ENCODE measurements at places on chromosomes 11 and 22.

- DNase-seq = no peak
Observed at GRCh38 chr11:112470355-112470754, 209.7 kb upstream of the PLET1 start.

- DNase-seq = no peak
Observed at GRCh38 chr11:77249427-77249826, 52.1 kb downstream of the GDPD4 start.

GRCh38 chr22:19387038-19387437, 44.5 kb downstream of the HIRA start:
- no peak for DNase-seq

DNA sequence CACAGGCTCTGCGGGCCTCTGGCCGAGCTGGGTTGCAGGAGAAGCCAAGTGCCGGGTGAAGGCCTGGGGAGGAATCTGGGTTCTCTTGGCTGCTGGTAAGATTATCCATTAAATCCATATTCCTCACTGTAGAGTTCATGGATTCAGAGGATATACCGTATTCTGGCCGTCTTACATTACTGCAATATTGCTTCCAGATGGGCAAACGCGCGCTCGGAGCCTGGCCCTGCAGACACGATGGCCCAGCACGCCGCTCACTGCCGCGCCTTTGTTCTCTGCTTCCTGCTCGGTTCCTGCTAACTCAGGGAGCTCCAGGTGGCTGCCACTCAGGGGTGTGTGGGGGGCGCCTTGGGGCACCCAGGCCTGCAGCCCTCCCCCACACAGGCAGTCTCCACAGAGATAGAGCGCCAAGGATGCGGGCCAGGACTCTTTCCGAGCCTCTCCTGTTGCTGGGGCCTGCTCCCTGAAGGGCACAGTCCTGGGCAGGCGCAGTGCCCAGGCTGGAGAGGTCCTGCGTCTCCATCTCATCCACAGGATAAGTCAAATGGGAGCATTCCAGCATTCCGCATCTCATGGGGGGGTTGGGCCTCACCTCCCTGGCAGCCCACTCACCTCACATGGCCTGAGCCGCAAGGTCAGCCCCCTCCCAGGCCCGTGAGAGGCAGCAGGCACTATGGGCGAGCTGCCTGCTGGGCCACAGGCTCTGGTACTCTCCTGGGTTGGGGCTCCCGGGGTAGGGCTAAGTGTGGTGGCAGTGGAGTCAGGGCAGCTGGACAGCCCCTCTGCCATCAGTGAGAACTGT, 14.1 kb upstream of the KCNQ1OT1 start:
- DNase-seq = no peak

DNA sequence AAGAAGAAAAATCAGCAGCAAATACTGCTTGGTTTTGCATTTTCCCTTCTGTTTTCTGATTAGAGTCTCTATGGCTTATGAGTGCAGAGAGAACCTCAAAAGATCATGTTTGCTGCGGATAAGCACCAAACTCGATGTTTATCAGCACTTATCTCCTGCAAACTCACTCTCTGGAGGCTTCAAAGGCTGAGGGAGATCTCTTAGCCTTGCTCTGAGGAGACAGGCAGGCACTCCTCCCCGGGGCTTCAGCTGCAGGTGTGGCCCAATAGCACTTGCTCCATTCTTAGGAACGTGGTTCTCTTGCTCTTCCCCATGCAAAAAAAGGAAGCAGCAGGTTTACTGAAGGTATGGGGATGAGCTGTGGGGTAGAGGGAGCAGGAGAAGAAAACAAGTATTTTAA, 45.1 kb downstream of the FLI1 start:
- no peak for DNase-seq

DNA sequence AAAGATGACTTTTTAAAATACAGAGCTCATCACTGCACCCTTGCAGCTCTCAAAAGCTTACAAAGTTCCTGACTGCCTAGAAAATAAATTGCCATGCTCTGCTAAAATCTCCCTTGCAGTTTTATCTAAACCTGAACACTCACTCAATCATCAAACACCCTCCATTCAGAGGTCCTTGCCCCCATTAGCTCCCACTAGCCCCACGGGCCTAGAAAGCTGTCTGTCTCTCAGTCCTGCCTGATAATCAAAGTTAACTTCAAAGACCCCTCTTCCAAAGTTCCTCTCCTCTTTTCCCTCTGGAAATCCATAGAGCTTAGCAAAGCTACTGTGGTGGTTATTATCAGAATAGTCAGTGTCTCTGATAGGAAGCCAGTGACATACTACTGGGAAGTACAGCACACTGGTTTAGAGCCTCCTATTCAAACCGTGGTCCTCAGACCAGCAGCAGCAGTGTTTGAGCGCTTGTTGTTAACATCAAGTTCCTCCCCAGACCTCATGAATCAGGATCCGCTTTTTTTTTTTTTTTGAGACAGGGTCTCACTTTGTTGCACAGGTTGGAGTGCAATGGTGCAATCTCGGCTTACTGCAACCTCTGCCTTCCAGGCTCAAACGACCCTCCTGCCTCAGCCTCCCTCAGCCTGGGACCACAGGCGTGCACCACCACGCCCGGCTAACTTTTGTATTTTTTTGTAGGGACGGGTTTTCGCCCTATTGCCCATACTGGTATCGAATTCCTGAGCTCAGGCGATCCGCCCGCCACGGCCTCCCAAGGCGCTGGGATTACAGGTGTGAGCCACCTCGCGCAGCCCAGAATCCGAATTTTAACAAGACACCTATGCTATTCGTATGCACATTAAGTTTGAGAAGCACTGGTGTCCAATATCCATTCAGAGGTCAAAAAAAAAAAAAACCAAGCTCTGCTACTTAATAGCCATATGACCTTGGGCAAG, 1.2 kb downstream of the NDUFC2 start:
- no peak for DNase-seq

GRCh38 chr11:30230714-30231113, at the start of gene FSHB:
Gene FSHB, plus strand, starts transcription at chr11:30231014. Its CDS starts 889 bp downstream, at chr11:30231903.
- no peak for DNase-seq

DNA sequence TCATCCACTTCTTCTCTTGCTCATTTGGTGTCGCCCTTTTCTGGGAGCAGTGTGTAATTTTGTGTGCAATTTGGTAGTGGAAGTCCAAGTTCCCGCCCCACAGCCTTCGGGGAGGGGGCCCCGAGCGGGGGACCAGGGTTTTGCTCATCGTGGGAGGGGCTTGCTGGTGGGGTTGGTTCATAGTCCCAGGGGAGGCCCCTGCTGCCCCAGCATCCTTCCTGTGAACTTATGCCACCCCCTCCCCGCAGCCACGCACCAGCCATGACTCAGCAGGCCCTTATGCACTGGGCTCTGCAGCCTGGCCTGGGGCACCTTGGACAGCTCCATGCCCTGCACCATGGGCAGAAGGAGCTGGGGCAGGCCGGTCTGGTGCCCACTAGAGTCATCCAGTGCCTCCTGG, 1183.6 kb downstream of the BRD1 start:
- DNase-seq = no peak

- peak; percentile 51 for DNase-seq
Observed at GRCh38 chr11:84430661-84431060, 1144.5 kb upstream of the CCDC90B start.

DNA sequence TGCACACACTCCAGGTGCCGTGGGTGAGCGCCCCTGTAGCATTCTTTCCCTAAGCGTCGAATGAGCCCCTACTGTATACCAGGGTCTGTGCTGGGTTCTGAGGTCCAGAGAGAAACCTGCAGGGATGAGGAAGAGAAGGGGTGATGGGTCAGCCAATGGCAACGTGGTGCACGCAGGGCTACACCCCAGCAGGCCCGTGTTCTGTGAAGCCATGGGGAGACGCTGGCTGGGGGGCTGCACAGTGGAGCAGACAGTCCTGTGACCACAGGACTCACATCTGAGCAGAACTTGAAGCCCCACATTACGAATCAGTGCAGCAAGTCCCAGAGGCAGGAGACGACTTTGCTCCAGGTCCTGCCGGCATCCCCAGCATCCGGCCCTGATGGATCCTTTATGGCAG, 1481.4 kb downstream of the BRD1 start:
- DNase-seq = no peak

- DNase-seq = no peak
Observed at GRCh38 chr22:23762842-23763578, at the start of gene C22orf15. Gene C22orf15, plus strand, starts transcription at chr22:23762990. Its CDS starts 317 bp downstream, at chr22:23763307.

GRCh38 chr11:17413414-17414316, 25.2 kb upstream of the KCNJ11 start:
- DNase-seq = peak; percentile 65

GRCh38 chr11:46603704-46604308, 10.0 kb upstream of the AMBRA1 start:
- DNase-seq = no peak

DNA sequence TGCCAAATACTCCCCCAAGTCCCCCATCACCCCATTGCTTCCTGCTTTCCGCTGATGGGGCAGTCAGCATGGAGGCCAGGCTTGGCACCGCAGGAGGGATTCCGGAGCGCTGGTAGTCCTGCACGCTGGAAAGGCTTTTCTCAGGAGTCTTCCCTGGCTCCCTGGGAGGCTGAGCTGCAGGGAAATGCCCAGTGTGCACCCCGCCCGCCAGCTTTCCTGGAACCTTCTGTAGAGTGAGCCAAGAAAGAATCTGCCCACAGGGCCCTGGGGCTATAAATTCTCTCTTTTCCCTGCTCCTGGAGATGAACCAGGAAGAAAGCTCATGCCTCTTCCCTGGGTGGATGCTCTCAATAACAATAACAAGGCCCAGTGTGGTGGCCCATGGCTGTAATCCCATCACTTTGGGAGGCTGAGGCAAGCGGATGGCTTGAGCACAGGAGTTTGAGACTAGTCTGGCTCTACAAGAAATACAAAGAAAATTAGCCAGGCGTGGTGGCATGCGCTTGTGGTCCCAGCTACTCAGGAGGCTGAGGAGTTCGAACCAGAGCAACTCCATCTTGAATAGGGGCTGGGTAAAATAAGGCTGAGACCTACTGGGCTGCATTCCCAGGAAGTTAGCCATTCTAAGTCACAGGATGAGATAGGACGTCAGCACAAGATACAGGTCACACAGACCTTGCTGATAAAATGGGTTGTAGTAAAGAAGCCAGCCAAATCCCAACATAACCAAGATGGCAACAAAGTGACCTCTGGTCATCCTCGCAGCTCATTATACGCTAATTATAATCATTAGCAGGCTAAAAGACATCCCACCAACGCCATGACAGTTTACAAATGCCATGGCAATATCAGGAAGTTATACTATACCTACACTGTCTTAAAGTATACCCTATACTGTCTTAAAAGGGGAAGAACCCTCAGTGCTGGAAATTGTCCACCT, 46.4 kb upstream of the FTH1 start:
- no peak for DNase-seq

DNA sequence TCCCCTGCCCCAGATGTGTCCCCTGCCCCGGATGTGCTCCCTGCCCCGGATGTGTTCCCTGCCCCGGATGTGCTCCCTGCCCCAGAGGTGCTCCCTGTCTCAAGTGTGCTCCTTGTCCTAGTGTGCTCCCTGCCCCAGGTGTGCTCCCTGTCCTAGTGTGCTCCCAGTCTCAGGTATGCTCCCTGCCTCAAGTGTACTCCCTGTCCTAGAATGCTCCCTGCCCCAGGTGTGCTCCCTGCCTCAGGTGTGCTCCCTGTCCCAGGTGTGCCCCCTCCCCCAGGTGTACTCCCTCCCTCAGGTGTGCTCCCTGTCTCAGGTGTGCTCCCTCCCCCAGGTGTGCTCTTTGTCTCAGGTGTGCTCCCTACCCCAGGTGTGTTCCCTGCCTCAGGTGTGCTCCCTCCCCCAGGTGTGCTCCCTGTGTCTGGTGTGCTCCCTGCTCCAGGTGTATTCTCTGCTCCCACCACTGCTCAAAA, 48.7 kb upstream of the RASD2 start:
- no peak for DNase-seq

GRCh38 chr11:34128824-34129223, 23.4 kb downstream of the NAT10 start:
- DNase-seq = no peak

GRCh38 chr11:1918436-1919315, 827 bp upstream of the TNNT3 start:
- DNase-seq = no peak

DNA sequence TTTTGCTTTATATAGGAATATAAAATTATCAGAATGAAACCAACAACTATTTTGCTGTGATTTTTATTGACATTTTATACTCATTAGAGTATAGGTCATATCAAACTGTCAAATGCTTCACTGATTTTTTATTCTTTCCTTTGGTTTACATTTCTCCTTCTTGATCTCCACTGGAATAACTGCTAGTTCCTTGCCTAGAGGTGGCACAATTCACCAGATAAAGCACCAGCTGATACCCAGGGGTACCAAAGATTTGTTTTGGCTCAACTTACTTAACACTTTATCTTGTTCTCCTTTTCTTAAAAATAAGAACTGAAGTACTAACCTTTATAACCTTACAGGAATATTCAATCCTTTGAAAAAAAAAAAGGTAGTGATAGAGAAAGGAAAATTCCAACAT, 725.1 kb upstream of the CHORDC1 start:
- no peak for DNase-seq

DNA sequence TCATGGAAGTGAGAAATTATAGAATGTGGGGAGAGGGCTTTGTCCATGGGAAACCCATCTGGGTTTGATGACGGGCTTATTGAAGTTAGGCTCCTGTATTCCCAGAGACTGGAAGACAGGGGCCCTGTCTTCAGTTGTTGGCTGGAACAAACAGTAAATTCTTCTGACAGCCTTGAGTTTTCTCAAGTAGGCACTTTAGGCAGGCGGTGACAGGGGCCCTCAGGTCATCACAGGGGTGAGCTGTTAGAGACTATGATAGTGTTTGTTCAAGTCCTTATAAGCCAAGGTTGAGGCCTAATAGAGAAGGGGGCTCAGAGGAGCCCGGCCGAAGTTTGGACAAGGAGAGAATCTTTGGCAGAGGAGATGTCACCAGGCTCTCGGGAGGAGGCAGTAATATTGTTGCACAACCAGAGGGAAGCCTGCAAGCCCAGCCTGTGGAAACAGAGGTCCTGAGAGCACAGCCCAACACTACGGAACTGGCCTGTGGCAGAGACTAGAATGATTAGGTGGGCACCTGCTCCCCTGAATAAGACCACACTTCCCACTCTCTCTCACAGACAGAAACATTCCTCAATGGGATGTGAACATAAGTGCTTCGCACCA, 20.2 kb upstream of the IL17RA start:
- DNase-seq = no peak

- no peak for DNase-seq
Observed at GRCh38 chr11:36744375-36745168, 146.5 kb upstream of the RAG2 start.

- no peak for DNase-seq
Observed at GRCh38 chr22:40791241-40791640, 27.9 kb downstream of the SLC25A17 start.

- DNase-seq = no peak
Observed at GRCh38 chr22:37186997-37187522, 987 bp downstream of the C1QTNF6 start.

DNA sequence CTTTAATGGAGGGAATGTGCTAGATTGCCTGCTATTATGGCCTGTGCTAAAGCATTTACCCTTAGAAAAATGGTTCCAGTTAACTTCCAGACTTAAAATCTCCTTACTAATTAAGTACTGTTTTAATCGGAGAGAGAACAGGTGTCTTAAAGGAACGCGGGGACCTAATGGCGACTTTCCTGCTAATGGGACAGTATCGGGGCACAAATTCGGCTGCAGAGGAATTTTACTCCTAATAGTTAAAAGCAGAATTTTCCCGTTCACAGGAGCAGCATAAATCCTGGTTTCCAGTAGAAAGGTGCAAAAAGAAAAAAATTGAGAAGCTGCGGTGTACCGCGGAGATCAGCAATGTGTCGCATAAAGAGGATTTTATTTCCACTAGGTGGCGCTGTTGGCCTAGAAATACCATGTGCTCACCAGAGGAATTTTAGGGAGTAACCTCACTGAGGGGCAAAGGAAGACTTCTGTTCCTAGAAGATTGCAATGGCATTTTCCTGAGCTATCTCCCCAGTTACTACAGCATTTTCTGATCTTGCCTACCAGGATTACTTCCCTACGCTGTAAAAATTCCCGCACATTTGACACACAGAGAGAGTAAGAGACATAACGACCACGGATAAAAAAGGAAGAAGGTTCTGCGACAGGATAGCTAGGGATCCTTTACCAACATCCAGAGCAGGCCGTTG, 44.5 kb downstream of the ZNF280B start:
- DNase-seq = no peak
